ENCODE measurements at places on chromosomes 1 and 21. TPM values are rescaled to one million over a fixed set of nuclear protein-coding genes. Genes with fewer than 3 reads are reported as not detected.

Gene MIB2
- 28.6 TPM for total RNA-seq

DNA sequence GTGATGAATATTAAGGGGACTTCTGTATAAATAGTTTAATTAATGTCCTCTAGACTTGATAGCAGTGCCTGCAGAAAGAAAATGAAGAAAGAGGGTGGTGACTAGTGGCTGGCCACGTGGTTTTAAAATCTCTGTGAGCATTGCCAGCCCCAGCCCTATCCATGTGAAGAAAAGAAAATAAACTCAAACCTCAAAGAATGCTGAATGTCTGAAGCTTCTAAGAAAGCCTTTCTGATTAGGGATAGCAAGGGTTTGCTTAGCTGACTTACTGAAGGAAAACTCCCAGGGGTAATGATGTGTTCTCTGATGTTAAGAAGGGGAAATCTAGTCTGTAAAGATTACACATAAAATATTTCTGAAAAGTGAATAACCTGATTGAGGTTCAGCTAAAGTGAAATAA lies 31.8 kb downstream of the ADGRL2 start:
- peak; percentile 7 for DNase-seq

GRCh38 chr1:193712392-193712791 lies 526.0 kb upstream of the B3GALT2 start:
- DNase-seq: no peak

DNA sequence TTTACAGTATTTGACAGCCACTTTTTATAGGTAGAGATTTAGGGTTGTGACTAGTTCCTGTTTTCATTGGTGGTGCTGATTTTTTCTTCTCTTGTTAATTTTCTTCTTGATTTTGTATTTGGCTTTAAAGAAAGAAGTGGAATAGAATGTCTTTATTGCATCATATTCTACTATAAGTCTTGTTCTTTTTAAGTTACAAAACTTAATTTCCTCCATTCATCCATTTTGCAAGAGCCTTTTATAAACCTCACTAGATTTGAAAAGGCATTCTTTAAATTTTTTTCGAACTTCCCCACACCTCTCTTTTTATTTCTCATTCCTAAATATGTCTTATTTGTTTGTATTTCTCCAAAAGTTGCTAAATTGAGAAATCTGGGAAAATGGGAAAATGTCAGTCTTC lies 1368.6 kb upstream of the ADGRL4 start:
- DNase-seq: no peak

Gene CFHR1
- total RNA-seq: not detected

GRCh38 chr1:69073176-69073575 lies 494.5 kb upstream of the LRRC7 start:
- DNase-seq: no peak

DNA sequence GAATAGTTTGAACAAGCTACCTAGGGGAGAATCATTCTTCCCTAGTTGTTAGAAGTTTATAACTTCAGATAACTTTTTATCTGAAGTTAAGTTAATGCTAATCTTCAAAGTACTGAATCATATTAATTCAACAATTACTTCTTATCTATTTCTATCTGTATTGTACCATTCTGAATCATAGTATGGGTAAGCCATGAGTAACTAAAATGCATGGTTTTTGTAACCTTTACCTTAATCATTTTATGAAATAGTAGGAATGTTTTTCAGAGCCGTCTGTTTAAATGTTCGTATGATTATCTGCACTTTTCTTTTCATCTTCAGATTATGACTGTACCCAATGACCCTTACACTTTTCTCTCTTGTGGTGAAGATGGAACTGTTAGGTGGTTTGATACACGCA lies 50.3 kb upstream of the MPC2 start:
- peak; percentile 19 for DNase-seq

- DNase-seq: peak; percentile 83
Measured at GRCh38 chr1:10979483-10979920, 33.0 kb upstream of the TARDBP start.

Gene DYRK3
- 22.3 TPM for total RNA-seq

Gene LRRC8C
- total RNA-seq: 4.8 TPM

Gene TRIM62
- total RNA-seq: 14.4 TPM

Gene EFNA1
- 15.1 TPM for total RNA-seq

- DNase-seq: peak; percentile 46
Measured at GRCh38 chr1:116111524-116112021, 374 bp downstream of the MAB21L3 start.

- DNase-seq: peak; percentile 72
Measured at GRCh38 chr1:40870135-40870728, 8.1 kb upstream of the CITED4 start.

Gene ALX3
- total RNA-seq: not detected

GRCh38 chr1:231679109-231679508 lies 52.5 kb downstream of the DISC1 start:
- peak; percentile 59 for DNase-seq

Gene TDRD5
- not detected for total RNA-seq

Gene PDE9A
- not detected for total RNA-seq

GRCh38 chr1:78045926-78046778 lies at the start of gene GIPC2:
TSS of gene GIPC2 (plus strand) at chr1:78045966. CDS start at chr1:78046095, 129 bp downstream.
- peak; percentile 39 for DNase-seq

Gene S100A8
- not detected for total RNA-seq

- DNase-seq: no peak
Measured at GRCh38 chr1:26038477-26038876, 7.4 kb downstream of the SLC30A2 start.

DNA sequence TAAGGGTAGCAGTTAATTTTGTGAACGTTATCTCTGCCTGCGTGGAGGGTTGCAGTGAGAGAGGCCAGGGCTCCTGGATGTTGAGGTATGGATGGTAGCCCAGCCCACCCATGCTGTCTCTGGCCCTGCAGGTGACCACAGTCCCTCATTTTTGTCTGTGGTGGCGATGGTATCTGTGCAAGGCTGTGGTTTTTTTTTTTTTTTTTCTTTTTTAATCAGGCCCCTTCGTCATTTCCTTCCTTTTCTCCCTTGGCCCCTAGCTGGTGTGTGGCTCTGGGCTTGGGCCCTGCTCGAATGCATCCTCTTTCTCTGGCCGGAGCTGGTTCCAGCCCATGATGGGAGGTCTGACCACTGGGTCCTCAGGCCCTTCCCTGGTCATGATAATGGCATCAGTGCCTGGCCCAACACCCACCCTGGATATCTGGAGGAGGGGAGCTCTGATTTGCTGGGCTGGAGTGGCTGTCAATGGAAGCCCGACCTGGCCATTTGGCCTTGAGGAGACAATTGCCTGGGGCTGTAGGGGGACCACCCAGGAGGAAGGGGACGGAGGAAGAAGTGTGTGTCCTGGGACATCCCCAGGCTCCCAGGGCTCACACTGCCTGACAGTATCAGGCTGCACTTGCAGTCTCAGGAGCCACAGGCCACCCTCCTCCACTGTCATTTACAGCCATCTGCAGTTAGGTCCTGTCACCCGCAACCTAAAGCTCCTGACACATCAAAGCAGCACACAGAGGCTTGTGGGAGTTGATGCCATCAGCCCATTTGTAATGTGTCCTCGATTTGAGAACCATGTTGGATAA lies 8.1 kb upstream of the RNF187 start:
- no peak for DNase-seq

Gene MYBPH
- total RNA-seq: not detected

DNA sequence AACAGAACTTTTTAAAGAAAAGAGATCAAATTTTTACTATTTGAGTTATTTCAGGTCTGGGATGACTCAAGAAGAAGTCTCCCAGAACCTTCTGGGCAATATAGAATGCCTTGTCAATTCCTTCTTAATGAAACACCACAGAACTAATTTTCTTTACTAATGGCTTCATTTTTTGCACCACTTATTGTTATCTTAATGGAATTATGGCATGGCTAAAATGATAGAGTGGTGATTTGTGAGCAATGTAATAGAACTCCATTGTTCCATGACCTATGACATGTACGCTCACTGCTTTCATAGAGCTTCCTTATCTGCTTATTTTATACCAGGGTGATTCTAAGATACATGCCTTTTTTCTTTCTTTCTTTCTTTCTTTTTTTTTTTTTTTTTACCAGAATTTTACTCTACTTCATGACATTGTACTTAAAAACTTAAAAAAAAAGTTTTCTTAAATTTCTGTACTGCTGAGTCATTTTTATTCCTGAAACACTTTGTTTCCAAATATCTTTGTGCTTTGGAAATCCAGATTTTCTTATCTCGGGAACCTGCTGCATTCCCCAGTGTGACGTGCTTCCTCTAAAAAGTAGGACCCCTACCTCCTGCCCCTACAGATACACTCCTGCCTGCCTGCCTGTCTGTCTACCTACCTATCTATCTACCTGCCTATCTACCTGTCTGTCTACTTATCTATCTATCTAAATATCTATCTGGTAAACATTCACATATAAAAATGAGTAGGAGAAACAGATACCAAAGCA lies 284.9 kb downstream of the PBX1 start:
- DNase-seq: no peak

Gene RBM11
- not detected for total RNA-seq

Gene CACHD1
- total RNA-seq: 2.1 TPM

- no peak for DNase-seq
Measured at GRCh38 chr1:7786795-7787194, 2.7 kb downstream of the PER3 start.

Gene MXRA8
- total RNA-seq: 0.25 TPM

All from M059J (cell line).